Stimulated activated CD4-positive, alpha-beta T cell treated with anti-CD3 and anti-CD28 coated beads, Interleukin-12 subunit alpha, Interleukin-12 subunit beta, amount 100 ng/mL, for 24 hours (primary cell): ENCODE measurements at places on chromosomes 1 and 21.

DNA sequence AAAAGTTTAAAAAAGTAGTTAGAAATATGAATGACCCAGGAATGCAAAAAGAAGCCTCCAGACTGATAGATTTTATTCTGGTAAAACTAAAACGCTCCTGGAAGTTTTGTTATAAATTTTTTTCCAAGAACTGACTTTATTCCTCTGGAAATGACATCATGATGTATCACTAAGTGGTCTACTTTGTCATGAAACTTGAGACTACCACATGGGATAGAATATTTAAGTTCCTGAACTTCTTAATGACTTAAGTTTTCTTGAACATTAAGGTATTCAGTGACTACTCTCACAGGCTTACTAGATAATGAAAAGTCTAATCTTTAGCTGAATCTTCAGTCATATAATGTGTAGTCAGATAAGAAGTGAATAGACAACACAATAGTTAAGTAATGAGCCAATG is 842.2 kb downstream of the USP25 start:
- no peak for DNase-seq

- DNase-seq = no peak
Observed at GRCh38 chr1:32770221-32770731, 46.9 kb downstream of the YARS1 start.

DNA sequence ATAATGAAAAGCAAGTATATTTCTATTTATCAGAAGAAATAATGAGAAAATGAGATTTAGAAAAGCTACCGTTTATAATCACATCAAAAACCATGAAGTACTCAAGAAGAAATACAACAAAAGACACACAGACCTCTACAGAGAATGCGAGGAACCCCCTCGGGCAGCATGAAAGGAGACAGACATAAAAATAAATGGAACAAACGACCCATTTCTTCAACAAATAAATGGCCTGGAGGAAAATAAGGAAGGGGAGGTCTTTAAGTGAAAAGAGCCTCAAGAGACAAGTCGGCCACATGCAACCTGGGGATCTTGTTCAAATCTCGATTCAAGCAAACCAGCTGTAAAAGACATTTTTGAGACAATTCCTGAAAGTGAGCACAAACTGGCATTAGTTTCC is 6.0 kb downstream of the CFAP74 start:
- DNase-seq = no peak

DNA sequence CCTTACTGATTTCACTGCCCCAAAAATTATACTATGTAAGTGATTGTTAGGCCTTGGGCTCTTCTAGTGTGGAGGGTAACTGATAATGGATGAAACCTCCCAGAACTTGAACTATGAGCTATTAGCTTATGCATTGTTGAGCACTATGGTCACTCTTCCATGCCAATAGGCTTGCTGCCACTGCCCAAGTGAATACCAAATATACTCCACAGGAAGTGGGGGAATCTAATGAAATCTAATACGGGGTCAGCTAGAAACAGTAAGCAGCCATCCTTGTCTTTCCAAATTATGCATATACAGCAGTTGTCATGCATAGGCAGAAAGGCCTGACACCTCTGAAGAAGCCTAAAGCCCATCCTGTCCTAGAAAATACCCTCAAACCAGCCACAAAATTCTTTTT is 198.7 kb upstream of the PTBP2 start:
- no peak for DNase-seq

GRCh38 chr1:43366179-43366578 is 1.6 kb downstream of the ELOVL1 start:
- no peak for DNase-seq

DNA sequence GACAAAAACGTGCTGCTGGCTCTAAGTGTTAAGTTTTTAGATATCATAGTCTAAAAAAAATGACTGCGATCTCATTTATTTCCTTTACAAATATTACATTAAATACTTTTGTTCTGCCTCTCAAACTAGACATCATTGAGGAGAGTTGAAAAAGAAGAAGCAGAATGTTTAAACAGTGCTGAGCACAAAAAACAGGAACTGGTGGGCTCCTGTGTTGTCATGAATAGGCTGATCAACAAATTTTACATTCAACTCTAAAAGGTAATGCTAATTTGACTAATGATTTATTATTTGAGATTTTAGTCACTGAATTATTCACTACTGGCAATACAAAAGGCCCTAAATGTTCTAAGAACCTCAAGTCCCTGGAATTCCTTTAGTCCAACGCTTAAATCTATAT is 66.1 kb downstream of the GPATCH2 start:
- DNase-seq = no peak

- DNase-seq = no peak
Observed at GRCh38 chr1:68954841-68955240, 458.0 kb upstream of the DEPDC1 start.

- no peak for DNase-seq
Observed at GRCh38 chr1:225816643-225817538, 7.0 kb downstream of the EPHX1 start.

- DNase-seq = no peak
Observed at GRCh38 chr1:16289959-16290358, 53.0 kb upstream of the CPLANE2 start.

DNA sequence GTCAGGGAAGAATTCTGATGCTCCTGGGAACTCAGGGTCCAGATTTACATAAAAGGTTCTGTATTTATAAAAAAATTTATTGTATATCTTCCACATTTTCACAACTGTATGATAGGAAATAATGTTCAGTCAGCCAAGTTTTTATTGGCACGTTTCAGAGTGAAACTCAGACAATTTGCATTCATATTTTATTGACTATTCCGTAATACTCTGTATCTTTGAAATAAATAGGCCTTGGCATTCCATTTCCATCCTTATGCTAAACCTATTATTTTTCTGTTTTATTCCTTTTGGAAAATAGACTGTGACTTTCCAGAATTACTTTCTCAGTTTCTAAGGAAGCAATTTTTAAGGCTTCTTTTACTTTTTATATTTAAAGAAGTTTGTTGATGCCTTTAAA is 329.0 kb downstream of the OLFM3 start:
- DNase-seq = no peak

DNA sequence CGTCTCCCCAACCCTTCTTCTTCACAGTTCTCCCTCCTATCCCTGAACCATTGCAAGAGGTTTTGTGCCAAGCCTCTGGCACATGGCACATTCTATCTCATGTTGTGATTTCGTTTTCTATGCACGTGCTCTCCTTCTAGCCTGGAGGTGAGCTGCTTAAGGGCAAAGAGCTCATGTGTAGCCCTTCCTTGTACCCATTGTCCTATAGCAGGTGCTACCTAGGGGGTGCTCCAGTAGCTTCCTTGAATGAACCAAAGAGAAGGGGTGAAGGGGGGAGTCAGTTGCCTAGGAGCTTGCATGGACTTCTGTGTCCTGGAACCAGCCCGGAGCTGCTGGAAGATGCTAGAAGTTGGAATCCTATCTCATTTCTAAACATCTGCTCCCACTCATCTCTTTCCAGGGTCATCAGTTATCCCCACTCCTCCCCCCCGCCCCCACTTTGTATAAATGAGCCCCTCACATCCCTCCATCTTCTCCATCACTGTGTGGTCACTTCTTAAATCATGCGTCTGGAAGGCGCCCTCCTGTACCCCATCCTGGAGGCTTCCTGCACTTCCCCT is 535 bp upstream of the DISC1 start:
- no peak for DNase-seq

DNA sequence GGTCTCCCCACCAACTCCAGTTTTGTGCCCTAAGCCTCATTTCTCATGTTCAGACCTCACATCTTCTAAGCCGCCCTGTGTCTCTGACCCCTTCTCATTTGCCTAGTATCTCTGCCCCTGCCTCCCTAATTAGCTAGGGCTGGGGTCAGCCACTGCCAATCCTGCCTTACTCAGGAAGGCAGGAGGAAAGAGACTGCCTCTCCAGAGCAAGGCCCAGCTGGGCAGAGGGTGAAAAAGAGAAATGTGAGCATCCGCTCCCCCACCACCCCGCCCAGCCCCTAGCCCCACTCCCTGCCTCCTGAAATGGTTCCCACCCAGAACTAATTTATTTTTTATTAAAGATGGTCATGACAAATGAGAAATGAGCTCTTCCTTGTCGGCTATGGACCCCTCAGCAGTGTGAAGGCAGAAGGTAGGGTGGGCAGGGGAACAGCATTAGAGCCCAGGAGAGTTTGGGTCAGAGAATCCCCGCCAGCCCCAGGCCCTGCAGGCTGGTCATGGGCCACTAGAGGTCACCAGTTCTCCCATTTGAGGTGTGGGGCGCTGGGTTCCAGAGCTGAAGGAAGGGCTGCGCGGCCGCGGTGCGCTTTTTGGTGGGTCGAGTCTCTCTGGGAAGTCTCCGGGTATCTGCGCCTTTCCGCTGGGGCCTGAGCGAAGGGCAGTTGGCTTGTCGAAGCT is 11.5 kb downstream of the ADAMTSL4 start:
- peak; percentile 87 for DNase-seq

- peak; percentile 78 for DNase-seq
Observed at GRCh38 chr1:154973344-154974101, 958 bp upstream of the CKS1B start.

- no peak for DNase-seq
Observed at GRCh38 chr1:155678027-155678426, 10.5 kb downstream of the YY1AP1 start.

- no peak for DNase-seq
Observed at GRCh38 chr1:60898413-60898812, 183.9 kb upstream of the NFIA start.

- DNase-seq = no peak
Observed at GRCh38 chr1:15178571-15179484, 25.3 kb downstream of the TMEM51 start.

GRCh38 chr1:201361652-201362504 is 15.6 kb downstream of the TNNT2 start:
- peak; percentile 2 for DNase-seq

DNA sequence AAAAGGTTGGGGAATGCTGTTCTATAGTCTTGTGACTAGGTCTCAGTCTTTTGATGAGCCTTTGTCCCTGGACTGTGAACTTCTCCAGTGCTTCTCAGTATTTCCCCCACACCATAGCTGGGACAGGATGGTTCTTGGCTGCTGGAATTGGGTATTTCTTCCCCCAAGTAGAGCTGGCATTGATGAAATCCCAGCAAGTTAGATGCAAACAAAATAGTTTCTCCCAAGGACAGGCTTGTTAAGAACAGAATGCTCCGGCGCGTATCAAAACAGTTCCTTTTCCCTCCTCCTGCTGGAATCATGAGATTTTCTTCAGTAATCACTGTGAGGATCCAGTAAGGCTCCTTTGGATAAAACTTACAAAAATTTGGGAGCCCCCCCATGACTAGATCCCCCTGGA is 162.6 kb downstream of the PIK3R3 start:
- DNase-seq = no peak

DNA sequence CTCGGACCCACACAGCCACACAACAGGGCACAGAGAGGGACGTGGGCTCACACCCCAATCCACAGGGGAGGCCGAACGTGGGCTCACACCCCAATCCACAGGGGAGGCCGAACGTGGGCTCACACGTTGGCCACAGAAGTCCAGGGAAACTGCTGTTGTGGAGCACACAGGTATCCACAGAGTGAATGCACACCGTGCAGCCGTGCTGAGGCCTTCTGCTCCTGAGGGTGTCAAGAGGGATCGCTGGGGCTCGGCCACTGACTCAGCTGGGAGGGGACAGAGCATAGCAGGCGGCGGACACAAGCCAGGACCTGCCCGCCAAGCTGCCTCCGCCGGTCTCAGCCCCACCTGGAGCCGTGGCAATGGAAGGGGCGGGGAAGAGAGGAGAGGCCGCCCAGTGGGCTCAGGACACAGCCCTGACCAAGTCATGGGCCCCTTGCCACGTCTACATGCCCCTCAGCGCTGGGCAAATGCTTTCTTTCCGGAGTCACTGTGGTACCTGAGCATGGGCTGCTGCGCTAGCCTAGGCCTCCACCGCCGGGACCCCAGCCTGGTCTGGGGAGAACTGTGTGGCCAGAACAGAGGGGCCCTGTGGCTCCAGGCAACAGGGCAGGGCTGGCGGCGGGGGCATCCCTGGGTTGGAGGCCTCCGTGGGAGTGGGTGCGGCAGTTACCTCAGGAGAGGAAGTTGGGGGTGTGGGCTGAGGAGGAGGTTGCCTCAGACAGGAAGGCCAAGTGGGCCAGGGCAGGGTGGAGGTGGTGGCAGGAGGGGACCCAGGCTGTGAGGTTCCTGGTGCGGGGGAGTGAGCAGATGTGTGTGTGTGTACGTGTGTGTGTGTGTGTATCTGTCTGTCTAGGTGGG is 1.2 kb downstream of the SYTL1 start:
- DNase-seq = peak; percentile 36

- DNase-seq = no peak
Observed at GRCh38 chr1:117092594-117092993, 29.0 kb downstream of the TRIM45 start.

DNA sequence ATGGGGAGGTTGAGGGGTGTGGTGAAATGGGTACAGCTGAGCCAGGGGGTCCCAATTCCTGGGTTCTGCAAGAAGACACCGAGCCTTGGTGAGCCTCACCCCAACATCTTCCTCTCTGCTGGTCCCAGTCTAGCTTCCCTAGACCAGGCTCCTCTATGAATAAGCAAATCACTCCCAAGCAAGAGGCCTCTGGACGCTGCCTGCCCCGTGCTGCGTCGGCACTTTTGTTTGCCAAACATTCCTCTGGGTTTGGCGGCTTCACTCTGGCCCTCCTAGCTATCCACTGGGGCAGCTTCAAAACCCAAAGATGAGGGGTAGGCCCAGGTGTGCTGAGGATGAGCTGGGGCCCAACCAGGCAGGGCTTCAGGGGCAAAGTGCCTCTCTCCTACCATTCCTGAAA is 137.1 kb upstream of the CD34 start:
- DNase-seq = no peak

DNA sequence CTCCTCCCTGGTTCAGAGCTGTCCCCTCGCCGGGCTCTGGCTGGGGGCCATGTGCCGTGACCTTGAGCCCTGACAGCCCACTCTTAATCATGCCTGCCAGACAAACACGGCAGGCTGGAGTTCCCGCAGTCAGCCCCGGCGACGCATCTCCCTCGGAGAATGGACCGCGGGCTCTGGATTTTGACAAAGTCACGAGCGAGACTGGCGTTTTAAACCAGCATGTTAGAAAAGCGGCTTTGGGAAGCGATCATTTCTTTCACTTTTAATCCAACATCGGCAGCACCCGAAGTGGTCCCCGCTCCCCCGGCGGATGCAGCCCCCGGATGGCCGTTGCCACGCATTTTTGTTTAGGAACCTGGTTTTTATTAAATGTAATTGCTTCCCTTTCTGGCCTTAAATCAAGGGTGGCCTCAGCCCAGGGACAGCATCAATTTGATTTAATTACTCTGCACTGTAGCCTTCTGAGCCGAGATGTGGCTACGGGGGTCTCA is 70.9 kb downstream of the PRDM16 start:
- no peak for DNase-seq

- no peak for DNase-seq
Observed at GRCh38 chr1:86394416-86394815, 1.7 kb downstream of the ODF2L start.

GRCh38 chr1:57447551-57447950 is 23.7 kb upstream of the DAB1 start:
- no peak for DNase-seq

DNA sequence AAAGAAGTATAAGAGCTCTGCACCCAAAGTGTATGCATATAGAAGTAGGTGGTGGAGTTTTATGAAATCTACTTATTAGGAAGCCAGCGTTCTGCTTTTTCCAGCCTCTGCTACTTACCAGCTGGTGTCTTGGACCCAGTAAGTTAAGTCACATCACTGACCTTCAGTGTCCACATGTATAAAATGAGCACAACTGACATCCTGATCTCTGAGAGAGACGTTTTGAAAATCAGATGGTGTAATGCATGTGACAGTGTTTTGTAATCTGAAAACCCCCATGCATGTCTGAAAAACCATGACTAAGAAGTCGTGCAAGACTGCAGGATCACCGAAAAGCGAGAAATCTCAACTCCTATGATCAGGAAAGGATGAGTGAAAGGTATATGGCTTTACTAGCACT is 2.0 kb downstream of the CR1 start:
- no peak for DNase-seq

- no peak for DNase-seq
Observed at GRCh38 chr1:1305300-1306069, 2.2 kb downstream of the ACAP3 start.
